Thoracic aorta endothelial cell (primary cell): ENCODE measurements at places on chromosomes 6 and 20. TPM values are rescaled to one million over a fixed set of nuclear protein-coding genes. Genes with fewer than 3 reads are reported as not detected.

Gene OR12D3
- total RNA-seq, result not detected in 2 replicates

Gene FUCA2
- total RNA-seq, result 41.2 and 61.5 TPM in 2 replicates

Gene PNLDC1
- total RNA-seq, result not detected in 2 replicates

Gene TBX18
- total RNA-seq, result 39.7 and 41.4 TPM in 2 replicates

Gene CRISP3
- not detected in 2 replicates for total RNA-seq

Gene SAMHD1
- 58.7 and 62.9 TPM in 2 replicates for total RNA-seq

Gene SLC17A3
- not detected in 2 replicates for total RNA-seq

Gene CCN2
- total RNA-seq, result 711 and 937 TPM in 2 replicates

Gene MRPS18B
- 54.4 and 71.4 TPM in 2 replicates for total RNA-seq

Gene CPNE5
- total RNA-seq, result 4.4 and 9.3 TPM in 2 replicates
